Stimulated activated CD8-positive, alpha-beta memory T cell treated with anti-CD3 and anti-CD28 coated beads, Interleukin-4, amount 100 ng/mL, for 24 hours (primary cell): ENCODE measurements at places on chromosomes 4 and X.

DNA sequence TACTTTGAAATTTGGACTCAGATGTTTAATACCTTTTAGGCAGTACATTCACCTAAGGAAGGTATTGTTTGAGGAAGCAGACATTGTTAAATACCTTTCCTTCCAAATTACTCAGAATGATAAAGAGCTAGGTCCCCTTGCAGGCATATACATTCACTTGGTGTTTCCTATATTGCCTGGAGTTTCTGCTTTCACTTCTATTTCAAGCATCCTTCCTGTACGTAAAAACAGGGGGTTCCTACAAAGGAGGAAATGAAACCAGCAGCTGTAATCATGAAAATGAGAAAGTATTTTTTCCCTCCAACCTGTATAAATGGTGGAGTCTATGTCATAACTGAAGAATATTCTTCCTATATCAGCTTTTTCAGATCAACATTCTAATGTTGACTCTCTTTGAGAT lies 90.4 kb upstream of the RASGEF1B start:
- DNase-seq: no peak

- no peak for DNase-seq
These were observed 761 bp downstream of the FGFRL1 start for GRCh38 chr4:1012034-1012739.

DNA sequence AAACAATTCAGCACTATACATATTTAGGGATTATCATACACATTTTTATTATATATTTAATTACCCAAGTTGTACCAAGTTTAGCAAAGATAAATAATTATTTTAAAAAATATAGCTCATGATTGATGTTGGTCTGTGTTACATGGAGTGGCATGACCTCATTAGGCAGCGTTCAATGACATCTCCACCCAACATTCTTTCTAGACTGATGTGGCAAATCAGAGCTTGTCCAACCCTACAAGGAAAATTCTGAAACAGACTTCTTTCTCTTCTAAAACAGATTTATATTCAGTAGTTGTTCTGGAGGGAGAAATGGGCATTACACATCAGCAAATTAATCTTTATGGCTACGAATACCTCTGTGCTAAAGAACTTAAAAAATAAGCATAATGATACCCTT lies 189.7 kb downstream of the PDGFC start:
- no peak for DNase-seq

DNA sequence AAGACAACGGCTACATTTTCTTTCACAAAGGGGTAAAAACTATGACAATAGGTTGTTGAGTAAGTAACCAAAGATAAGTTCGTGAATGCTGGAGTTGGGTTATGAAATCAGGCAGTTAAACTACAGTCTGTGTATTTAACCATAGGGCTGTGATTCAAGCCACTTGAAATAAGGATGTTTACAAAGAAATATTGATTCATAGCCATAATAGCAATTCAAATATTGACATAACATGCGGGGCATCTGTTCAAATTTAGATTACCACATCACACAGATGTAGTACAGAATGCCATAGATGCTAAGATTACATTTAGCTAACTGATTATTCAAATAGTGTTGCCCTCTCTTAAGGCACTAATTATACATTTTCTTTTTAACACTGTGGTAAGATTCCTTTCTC lies 364.1 kb downstream of the FSTL5 start:
- no peak for DNase-seq

GRCh38 chr4:16122784-16123183 lies 39.0 kb upstream of the PROM1 start:
- DNase-seq: no peak

- DNase-seq: no peak
These were observed 7.4 kb downstream of the SNCA start for GRCh38 chr4:89829470-89830138.

DNA sequence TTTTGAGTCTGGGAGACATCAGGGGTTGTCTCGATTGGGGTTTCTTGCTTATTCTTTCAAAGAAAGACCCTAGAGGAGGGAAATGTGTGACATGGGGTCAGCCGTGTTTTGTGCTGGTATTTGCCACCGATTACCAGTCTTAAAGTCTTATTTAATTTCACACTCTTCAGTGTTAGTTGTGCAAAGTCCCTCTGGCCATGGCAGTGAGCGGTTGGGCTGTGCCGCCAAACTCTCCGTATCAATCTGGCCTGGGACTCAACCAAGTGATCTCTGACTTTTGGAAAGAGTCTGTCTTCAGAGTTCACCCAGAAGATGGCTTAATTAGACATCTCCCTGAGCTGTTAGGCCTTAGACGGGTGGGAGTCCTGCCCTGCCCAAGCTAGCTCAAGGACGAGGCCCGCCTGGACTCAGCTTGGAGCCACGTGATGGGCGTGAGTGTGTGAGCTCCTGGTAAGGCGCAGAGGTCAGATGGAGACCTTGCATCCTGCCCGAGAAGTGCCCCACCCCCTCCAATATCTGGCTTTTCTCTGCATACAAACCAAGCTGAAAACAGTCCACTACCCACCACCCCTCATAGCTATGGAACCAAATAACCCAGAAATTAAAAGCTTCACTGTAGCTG lies 3.8 kb upstream of the PITX2 start:
- no peak for DNase-seq

DNA sequence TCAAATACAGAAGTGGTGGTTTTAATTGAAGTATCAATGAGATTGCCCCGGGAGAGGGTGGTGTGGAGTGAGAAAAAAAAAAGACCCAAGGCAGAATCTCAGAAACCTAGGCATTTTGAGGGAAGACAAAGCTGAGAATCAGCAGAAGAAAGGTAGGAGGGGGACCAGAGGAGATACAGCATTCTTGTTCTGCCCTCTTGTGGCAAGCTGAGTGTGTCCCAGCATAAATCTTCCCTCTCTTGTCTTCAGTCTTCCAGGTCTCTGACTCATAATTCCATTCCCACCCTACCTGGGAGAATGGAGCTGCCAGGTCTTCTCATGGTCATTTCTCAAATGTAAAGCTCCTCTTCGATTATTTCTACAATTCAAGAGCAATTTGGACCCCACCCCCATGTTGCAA lies 32.7 kb upstream of the MAGED1 start:
- DNase-seq: no peak

- no peak for DNase-seq
These were observed 4.2 kb upstream of the HGFAC start for GRCh38 chr4:3437582-3437936.

GRCh38 chrX:100376576-100376975 lies 33.5 kb downstream of the PCDH19 start:
- DNase-seq: no peak

DNA sequence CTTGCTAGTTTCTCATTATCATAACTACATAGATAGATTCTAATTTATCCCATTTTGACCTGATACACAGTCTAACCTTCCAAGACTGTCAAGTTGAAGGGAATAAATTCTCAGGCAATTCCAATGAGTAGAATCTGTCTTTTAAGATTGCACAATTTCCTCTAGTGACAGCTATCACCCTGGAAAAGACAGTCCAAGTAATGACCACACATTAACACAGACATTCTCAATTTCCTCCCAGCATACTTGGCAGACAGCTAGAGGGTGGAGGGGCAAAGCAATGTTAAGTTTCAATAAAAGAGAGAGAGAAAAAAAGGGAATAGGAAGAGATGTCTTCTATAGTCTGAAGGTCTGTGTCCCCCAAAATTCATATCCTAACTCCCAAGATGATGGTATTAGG lies 234.7 kb downstream of the LDB2 start:
- DNase-seq: no peak

DNA sequence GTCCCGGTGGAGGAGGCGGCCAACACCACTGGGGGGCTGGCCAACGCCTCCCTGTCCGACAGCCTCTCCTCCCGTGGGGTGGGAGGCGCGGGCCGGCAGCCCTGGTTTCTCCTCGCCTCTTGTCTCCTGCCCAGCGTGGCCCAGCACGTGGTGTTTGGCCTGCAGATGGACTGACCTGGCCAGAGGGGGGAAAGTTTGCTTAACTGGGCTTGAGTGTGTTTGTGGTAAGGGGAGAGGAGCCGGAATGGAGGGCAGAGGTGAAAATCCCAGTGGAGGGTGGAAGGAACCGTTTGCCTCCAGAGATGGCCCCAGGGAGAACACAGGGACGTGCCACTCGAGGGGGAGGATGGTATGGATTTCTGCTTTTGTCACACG lies 27.6 kb downstream of the NYX start:
- no peak for DNase-seq

GRCh38 chrX:30302956-30303355 lies 6.2 kb downstream of the NR0B1 start:
- no peak for DNase-seq

DNA sequence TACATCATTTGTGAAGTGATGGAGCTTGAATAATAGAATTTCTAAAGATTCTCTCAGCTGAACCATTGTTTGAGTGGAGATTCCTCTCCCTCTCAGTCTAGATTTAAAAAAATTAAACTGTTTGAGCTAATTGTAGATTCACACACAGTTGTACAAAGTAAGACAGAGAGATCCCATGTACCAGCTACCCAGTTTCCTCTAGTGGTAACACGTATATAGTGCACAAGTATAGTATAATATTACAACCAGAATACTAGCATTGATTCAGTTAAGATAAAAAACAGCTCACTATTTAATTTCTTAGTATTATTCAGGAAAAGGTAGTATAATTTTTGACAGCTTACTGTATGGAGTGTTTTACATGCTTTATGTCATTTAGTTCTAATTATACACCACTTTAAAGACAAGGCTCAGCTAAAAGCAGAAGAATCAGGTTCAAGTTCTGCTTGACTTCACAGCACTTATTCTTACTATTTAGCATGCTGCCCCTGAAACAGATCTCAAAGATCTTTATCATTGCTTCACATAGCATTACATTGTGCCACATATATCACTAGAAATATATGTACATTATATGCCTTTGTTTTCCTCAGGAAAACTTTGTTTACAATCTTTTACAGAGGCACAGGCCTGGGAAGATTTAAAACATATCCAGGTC lies 136.1 kb downstream of the SNCA start:
- no peak for DNase-seq

DNA sequence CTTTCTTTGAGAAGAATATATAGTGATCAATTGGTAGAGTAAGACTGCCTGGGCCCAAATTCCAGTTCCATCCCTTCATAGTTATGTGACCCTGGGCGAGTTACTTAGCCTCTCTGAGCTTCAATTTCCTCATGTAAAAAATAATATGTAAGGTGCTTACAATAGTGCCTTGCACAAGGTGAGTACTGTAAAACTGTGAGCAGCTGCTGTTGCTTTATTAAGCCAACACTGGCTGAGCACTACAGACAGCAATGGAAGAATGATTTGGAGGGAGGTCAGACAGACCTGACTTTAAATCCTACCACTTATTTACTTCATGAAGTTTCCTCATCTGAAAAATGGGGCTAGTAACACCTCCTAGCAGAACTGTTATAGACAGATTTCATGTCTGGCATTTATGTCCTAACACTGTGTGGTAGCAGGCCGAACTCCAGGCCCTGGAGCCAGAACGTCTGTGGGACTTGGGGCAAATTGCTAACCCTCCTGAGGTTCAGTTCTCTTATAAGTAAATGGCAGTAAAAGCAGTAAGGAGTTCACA lies 53.8 kb downstream of the RNF150 start:
- no peak for DNase-seq

DNA sequence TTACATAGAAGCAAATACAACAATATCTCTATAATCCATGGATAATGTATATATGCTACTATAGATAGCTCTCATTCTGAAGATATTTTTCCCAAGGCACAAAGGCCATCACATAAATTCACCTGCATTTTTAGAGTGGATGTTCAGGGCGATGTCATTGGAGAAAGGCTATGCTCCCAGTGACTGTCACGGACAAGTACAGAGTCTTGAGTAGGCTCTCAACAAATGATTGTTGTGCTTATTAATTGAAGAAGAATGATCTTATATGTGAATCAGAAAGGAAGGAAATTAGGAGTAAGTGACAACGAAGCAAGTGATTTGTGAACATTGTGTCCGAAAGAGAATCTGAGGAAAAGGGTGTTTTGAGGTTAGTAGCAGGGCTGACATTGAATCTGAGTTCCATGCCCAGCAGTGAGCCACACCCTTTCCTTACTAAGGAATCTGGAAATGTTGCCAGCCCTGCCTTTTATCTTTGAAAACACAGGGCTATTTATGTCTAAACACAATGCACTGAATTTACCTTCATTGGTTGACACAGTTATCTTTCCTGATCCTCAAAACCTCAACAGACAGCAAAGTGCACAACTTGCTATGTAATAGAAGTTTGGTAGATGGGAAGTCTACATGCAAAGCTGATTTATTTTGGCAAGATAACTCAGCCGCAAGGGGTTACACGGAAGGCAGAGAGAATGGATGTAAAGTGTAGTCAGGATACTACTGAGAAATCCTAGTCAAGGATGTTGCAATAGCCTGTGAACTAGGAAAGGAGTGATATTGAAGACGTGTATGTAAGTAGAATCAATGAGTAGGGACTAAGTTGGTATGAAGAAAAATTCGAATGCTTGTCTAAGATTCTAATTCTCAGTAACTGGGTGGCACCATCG lies 50.4 kb downstream of the SORBS2 start:
- no peak for DNase-seq

DNA sequence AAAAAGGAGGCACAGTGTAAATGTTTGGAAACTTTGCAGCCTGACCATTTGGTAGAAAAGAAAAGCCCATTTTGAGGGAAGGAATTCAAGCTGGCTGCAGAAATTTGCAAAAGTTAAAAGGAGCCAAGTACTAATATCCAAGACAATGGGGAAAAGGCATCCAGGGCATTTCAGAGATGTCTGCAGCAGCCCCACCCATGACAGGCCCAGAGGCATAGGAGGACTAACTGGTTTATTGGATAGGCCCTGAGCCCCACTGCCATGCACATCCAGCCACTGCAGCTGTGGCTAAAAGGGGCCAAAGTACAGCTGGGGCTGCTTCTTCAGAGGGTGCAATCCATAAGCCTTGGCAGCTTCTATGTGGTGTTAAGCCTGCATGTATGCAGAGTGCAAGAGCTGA lies 104.9 kb downstream of the HS3ST1 start:
- DNase-seq: no peak

GRCh38 chr4:16034010-16034748 lies 49.6 kb downstream of the PROM1 start:
- DNase-seq: no peak

DNA sequence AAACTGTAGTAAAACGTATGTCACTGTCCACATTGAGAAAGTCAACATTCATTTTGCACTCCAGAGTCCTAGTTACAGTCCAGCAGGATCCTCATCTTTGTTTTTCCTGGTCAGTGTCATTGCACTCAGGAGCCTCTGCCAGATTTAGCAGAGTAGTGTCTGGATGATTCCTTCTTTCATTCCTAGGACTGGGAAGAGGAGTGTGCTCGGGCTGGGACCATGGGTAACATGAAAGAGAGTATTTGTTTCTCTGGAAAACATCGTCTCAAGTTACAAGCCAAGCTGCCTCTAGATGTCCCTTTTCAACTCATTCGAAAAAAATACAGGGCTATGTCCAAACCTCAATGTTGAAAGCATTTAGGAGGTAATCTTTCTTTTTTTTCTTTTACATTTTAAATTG lies 69.9 kb upstream of the TNIP3 start:
- no peak for DNase-seq

DNA sequence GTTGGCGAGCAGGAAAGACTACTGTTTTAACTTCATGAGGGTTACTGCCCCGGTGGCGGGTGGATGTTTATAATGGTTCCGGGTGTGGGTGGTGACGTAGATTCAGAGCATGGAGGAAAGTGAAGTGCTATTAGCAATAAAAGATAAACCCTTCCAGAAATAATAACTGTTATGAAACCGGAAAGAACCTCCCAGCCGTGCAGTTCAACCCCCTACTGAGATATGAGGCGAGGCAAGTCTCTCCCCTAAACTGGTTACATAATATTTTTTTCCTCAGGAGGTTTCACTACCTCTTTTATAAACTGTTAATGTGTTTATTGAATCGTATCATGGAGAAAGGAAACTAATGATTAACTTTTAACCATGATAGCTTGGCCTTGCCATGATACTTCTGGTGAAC lies 33.9 kb upstream of the STIM2 start:
- DNase-seq: no peak

- no peak for DNase-seq
These were observed 18.5 kb upstream of the KDR start for GRCh38 chr4:55143858-55144257.
